ENCODE measurements at places on chromosomes 12 and 14. TPM values are rescaled to one million over a fixed set of nuclear protein-coding genes. Genes with fewer than 3 reads are reported as not detected.
A peak's percentile ranks its signal among the peaks of the same experiment; 100 is the strongest.

GRCh38 chr12:51216642-51217041 lies 1.2 kb downstream of the POU6F1 start:
- no peak for DNase-seq

GRCh38 chr14:29126865-29127264 lies 360.3 kb downstream of the FOXG1 start:
- DNase-seq = no peak

DNA sequence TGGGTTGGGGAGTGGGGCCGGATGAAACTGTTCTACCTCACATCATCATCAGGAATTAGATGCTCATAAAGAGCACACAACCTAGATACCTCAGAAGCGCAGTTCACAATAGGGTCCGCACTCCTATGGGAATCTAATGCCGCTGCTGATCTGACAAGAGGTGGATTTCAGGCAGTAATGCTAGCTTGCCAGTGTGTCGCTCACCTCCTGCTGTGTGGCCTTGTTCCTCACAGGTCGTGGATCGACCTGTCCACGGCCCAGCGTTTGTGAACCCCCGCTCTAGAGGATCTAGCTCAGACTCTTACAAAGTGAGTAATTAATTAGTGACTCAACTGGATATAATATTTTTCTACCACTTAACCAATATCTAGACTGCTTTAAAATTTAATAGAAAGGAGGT lies 5.8 kb downstream of the PPP1R12A start:
- no peak for DNase-seq

DNA sequence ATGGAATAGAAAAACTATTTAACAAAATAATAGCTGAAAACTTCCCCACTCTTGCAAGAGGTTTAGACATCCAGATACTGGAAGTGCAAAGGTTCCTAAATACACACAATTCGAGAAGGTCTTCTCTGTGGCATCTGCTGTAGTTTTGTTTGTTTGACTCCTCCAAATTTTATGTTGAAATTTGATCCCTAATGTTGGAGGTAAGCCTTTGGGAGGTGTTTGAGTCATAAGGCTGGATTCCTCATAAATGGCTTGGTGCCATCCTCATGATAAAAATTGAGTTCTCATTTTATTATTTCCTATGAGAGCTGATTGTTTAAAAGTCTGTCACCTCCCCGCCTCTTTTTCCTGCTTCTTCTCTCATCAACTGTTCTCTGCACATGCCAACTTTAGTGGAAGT lies 182.7 kb downstream of the MYRFL start:
- DNase-seq = peak; percentile 67

DNA sequence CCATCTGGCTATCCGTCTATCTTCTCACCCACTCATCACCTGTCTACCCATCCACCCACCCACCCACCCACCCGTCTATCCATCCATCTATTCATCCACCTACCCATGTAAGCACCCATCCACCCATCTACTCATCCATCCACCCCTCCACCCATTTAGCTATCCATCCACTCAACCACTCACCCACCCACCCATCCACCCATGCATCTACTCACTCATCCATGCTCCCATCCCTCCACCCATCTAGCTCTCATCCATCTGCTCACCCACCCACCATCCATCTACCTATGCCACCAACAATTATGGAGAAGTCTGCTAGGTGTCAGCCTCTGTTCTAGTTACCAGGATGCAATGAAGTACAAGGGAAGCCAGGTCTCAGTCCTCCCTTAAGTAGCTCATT lies 11.1 kb downstream of the TNFAIP2 start:
- no peak for DNase-seq

- DNase-seq = no peak
These were observed 27.0 kb downstream of the P2RX7 start for GRCh38 chr12:121159467-121160307.

The EIF2S3B gene
- total RNA-seq = 0.79 TPM
